PC-9 (cell line): ENCODE measurements at places on chromosomes 3 and 15. TPM values are rescaled to one million over a fixed set of nuclear protein-coding genes. Genes with fewer than 3 reads are reported as not detected.

DNA sequence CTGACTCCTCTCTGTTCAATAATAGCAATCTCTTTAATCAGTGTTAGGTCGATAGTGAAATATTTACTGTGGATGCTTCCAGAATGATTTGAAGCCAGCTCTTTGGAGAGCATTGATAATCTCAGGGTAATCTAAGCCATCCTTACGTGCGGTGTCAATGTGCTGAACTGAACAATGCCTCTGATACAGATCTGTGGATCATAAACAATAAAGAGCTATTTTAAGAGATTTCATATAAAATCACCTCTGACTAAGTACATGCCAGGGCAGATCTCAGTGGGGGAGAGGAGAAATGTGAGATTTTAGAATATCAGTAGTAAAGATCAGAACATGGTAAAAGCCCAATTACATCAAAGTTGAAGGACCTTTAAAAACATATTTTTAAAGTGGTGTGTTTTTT, 319.3 kb upstream of the GBE1 start:
- no peak overlapping the region for H3K4me3 ChIP-seq
- peak overlapping the region; percentile 53 for H3K27ac ChIP-seq

DNA sequence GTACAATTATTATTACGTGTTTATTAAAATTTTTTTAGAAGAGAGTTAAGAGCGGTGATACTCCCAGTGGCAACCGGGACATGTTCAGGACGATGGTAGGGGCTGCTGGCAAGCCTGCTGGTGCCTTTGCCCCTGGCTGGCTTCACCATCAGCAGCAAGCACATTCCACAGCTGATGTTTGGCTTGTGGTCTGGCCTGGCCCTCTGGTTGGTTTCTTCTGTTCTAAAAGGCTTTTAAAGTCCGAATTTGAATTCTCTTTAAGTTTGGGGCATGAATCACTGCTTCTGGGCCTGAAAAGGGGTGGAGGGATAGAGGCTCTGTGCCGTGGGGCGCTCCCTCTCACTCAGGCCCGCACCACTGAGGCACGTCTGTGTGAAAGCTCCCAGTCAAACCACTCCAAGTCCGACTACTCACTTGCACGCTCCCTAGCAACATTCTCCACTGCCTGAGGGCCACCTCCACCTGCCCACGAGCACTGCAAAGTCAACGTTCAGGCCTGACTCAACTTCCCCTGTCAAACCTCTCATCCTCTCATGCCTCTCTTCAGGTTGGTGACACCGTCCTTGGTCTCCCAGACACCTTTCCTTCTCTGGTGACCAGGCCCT, 10.1 kb downstream of the ITGA11 start:
- H3K36me3 ChIP-seq: no peaks in the 10 kb centered on the region
- H3K27ac ChIP-seq: no peak overlapping the region
- no peaks in the 10 kb centered on the region for H3K4me1 ChIP-seq
- DNase-seq: no peak
- no peak overlapping the region for H3K4me3 ChIP-seq

The RGMA gene
- 3.3 and 3.6 TPM in 2 replicates for total RNA-seq

The SPINK8 gene
- total RNA-seq: not detected in 2 replicates

GRCh38 chr3:50430950-50431435, 71.7 kb upstream of the TMEM115 start:
- DNase-seq: no peak
- no peaks in the 10 kb centered on the region for H3K4me1 ChIP-seq
- no peak overlapping the region for H3K27ac ChIP-seq
- no peaks in the 10 kb centered on the region for H3K36me3 ChIP-seq
- H3K27me3 ChIP-seq: peaks cover 8% of the 10 kb centered on the region; the same call in 1 of the 2 replicates

DNA sequence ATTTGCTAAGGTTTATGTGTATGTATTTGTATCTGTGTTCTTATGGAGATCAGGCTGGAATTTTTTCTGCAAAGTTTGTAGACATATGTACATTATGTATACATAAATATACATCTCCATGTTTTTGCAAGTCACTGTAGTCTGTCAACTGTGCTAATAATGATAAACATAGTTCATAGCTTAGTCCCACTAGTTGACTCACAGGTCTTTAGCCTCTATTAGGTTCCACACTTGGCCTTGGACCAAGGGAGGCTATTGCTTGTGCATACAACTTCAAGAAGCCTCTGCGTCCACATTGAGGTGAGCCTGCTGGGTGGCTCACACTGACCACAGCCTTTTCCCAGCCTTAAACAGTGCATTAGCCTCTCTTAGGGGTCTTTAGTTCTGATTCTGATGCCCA, 243.8 kb upstream of the PEX5L start:
- no peaks in the 10 kb centered on the region for H3K27me3 ChIP-seq
- H3K27ac ChIP-seq: no peak overlapping the region
- H3K36me3 ChIP-seq: no peaks in the 10 kb centered on the region
- no peaks in the 10 kb centered on the region for H3K4me1 ChIP-seq
